ENCODE measurements at places on chromosomes 12 and 14.

DNA sequence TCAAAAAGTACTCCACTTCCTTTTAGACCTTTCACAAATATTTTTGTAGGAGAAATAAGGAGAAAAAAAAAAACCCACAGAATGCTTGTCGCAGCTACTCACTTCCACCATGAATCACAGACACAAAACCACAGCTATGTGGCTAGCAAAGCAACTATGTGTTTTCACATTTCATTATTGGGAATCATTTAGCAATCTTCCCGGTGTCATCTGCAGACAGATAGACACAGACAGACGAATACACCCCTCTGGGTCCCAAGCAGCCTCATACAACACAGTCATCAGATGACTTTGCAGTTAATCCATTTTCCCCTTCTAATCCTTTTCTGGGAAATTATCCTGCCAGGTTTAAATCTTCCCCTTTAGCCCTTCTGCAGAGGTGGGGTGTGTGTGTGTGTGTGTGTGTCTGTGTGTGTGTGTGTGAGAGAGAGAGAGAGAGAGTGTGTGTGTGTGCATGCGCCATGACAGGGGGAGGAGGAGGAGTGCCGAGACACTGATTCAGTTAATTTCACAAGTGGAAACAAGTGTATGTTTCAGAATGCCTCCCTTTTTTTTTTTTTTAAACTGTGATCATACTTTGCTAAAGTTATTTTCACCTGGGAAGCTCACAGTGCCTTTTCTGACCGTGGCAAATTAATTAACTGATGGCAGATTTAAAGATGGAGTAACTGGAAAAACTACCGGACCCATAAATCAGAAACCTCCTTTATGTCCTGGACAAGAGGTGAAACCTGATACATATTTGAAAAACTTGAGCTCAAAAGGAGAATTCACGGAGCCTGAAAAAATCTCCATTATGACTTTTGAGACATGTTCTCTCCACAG is 39.9 kb downstream of the LTBP2 start:
- DNase-seq: peak; percentile 81

- no peak for DNase-seq
Measured at GRCh38 chr12:4859478-4860210, 50.1 kb upstream of the KCNA1 start.

DNA sequence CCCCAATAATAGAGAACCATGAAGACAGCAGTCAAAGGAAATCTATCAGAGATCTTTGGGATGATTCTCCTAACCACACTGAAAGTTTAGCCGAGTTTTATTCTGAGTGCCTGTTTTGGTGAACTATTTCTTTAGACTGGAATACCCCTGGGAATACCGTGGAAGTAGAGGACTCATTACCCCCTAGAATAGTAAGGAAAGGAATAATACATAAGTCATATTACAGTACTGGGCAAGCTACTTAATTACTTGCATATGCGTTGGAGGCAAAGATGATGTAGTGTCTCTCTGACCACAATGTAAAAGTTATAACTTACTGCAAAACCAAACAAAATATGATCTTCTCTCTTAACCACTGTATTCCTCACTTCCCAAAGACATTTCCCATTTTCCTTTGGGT is 25.5 kb downstream of the ZC2HC1C start:
- no peak for DNase-seq

GRCh38 chr14:44300916-44301315 is 206.2 kb downstream of the FSCB start:
- no peak for DNase-seq

DNA sequence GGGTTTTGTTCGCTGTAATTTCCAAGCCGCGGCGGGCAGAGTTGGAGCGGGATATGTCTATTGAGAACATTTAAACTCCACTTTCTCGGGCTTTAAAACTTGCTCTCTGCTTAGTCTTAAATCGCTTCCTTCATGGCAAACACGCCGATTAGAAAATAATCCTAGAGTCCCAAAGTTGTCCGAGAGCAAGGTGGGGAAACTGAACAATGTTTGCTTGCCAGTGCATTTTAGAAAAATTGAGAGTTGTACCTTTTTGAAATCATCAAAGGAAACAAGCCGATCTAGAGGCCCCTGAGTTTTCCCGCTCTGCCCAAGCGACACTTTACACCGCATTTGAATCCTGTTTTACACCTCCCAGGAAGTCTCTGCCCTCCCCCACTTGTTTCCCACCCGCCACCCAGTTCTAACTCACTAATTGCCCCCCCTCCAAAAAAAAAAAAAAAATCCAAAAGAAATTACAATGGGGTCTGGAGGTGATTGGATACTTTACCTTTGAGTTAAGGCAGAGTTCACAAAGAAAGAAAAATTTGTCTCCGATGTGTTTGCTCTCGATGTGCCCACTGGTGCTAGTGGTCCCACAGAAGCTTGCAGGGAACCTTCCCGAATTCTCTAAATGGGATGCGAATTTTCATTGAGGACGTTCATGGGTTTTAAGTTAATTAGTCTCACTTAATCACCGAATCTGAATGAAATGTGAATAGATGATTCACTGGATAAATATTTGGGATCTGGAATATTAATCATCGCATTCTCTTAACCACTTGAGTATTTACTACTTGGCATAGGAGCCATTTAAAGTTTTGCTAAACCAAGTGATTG is 2.3 kb downstream of the HMGA2 start:
- DNase-seq: no peak

- DNase-seq: no peak
Measured at GRCh38 chr12:94057262-94058151, 90.9 kb upstream of the PLXNC1 start.

GRCh38 chr12:89208661-89209096 is 143.6 kb downstream of the DUSP6 start:
- no peak for DNase-seq

DNA sequence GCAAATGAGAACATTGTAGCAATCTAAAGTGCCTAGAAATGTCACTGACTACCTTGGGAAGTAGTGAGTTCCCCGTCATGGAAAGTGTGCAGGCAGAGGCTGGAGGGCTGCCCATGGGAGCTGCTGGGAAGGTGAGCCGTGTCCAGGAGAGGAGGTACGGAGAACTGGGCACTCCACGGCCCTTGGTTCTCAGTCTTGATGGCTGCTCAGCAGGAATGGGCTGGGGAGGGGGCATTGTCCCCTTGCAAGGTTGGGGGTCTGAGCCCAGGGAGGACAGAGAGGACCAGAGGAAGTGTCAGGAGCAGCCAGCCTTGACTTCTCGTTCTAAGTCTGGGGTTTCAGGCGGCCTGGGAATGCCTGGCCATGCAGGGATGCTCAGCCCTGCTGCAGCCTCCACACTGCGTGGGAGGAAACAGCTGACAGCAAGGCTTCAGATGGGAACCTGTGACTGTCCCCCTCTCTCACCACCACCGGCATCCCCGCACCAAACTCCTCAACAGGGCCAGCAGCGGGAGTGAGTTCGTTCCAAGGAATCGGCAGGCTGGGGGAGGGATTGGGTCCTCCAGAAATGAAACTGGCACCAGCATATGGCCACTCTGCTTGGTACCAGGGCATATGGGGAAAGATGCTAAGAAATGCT is 140.2 kb downstream of the BCL11B start:
- no peak for DNase-seq

- no peak for DNase-seq
Measured at GRCh38 chr14:72613975-72614319, 280.0 kb downstream of the DPF3 start.

DNA sequence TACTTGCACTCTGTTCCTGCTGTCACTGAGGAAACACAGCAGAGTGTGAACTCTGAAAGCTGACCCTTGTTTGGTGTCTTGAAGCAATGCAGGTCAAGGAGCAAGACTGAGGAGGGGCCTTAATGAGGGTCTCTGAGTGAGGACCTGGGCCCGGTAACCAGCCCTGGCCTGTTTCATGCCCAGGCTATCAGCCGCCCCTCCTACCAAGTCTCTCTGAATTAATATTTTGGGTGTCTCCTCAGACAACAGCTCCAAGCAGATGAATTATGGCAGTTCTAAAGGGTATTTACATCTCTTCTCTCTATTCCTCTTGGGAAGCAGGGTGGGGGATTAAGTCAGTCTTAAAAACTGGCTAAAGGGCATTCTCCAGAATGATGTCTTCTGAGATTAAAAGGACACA is 394.5 kb downstream of the ZFP36L1 start:
- no peak for DNase-seq

GRCh38 chr12:69533844-69534243 is 51.4 kb upstream of the CCT2 start:
- DNase-seq: no peak

GRCh38 chr12:5059358-5059757 is 15.7 kb downstream of the KCNA5 start:
- DNase-seq: no peak

DNA sequence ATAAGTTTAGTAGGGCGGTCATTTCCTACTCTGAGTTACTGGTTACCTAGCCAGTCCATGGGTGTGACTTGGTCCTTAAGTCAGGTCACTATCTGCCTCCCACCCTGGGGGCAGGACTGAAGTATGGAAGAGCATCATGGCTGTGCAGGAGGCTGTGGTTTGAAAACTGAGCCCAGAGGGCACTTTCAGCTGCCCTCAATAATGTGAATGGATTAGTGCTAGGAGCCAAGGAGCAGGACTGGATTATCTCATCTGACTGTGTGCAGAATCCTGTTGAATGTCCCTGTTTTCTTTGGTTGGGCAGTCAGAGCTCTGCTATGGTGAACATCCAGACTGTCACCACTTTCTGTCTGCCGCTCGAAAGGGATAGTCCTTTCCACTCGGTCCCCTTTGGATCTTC is 1.6 kb downstream of the ATXN7L3B start:
- no peak for DNase-seq

DNA sequence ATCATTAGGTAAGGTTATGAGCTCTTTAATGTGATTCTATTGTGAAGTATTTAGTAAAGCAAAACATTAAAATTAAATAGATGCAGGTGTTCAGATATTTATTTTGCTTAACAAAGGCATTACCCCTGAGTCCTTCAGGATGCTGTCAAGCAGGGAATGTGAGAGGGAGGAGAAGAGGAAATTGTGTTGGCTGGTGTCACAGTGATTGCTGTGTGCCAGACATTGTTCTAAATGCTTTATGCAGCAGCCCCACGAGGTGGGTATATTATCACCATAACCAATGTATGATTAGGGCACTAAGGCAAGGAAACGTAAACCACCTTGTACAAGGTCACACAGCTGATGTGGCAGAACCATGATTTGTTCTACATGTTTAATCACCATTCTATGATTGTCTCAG is 80.1 kb downstream of the STAB2 start:
- DNase-seq: no peak

- no peak for DNase-seq
Measured at GRCh38 chr14:21016413-21017190, 8.3 kb downstream of the NDRG2 start.

DNA sequence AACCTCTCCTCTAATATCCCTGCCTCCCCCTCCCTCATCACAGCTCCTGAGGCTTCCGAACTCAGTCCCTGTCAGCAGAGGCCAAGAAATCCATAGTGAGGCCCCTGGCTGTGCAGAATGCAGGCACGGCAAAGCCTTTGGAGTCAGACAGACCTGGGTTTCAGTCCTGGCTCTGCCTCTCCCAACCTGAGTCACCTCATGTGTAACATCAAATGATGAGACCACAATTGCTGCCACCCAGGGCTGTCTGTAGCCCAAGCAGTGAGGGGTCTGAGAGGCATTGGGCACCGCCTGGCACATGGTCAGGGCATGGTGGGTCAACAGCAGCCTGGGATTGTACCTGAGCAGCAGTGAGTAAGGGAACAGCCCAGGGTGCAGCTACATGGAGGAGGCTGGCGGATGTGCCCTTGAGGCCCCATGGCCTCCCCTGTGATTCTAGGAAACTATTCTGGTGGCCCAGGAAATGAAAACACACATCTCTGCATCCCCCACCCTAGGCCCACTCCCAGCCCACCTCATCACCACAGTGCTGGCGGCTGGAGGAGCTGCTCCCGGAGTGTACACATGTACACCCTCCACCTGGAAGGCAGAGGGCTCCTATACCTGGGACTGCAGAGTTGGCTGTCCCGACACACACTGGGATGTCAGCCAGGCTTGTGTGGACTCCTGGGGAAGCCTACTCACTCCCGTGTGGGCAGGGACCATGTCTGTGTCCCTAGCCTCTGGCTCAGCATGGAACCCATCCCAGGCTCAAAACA is 7.7 kb downstream of the ANKRD33 start:
- no peak for DNase-seq

DNA sequence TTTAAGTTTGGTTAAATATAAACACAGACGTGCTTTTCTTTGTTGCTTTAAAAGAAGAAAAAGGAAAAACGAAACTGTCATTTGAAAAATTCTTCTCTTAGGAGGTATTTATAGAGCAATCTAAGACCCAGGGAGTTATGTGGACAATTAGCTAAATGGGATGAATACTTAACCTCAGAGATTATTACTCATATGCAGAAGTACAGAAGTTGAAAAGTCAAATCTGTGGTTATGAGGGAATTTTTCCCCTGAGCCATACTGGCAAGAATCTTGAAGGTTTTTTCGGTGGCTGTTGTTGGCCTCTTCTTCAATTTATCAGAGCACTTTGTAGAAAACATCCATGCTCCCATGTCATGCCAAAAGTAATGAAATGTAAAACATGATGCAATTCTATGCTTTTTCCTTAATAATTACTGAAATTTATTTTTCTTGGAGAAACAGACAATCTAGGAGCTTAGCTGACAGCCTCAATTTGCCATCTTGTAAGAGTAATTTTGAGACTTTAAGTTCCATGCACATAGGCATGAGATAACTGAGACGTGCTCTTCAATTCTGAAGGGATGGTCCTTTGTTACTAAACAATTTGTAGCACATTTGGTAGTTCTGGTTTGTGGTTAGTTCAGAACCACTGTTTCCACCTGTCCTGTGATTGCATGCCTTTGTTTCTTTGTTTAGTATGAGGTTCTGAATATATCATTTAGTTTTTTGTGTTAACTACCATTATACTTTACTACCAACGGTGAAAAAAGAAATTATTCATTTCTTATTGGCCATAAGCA is 126.6 kb downstream of the BCAT1 start:
- DNase-seq: no peak

DNA sequence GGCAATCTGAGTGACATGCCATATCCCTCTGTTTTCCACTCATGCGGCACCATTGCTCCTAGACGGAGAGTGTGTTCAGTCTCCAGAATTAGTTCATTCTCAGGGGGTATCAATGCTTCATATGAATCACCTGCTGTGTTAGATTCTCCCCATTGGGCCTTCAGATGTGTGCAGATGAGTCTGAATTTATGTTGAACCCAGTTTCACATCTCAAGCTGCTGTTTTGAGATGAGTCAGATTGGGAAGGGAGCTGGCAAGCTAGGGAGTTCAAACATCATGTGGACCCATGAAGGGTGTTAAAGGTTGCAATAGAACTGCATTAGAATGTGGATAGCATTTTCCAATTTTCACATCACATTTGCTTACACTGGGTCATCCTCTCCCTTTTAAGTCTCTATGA is 46.9 kb upstream of the KCNA1 start:
- no peak for DNase-seq

GRCh38 chr12:50627491-50627890 is 122.7 kb downstream of the DIP2B start:
- no peak for DNase-seq

GRCh38 chr14:98334186-98334585 is 937.8 kb downstream of the BCL11B start:
- DNase-seq: no peak
